CD4-positive, alpha-beta T cell treated with Interleukin-15 for 1 hour (primary cell): ENCODE measurements at places on chromosomes 7 and 10.
A peak's percentile ranks its signal among the peaks of the same experiment; 100 is the strongest.

DNA sequence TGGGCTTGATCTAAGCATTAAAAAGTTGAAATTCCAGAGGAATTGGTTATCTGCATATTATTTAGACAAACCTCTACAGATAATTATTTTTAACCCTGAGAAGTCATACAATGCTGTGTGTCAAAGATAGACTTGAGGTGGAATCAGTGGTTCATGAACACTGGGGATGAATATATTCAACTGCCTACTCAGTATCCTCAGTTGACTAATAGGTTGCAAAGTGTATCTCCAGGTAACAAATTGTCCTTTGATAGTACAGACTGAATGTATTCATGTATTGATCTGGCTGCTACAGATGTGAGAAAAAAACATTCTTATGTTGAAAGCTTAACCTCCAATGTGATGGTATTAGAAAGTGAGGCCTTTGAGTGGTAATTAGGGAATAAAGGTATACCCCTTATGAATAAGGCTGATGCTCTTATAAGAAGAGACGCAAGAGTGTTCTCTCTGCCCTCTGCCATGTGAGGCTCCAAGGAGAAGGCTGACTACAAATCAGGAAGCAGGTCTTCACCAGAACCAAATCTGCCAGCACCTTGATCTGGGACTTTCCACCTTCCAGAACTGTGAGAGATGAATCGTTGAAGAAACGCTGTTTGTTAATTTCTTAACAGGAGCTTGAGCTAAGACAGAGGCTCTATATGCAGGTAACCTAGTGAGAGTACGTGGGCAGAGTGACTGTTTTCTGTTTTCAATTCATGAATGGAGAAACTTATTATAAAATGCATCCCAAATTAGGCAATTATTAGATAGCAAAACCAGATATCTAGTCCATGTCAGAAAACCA is 7.5 kb downstream of the MRPL32 start:
- DNase-seq: no peak

GRCh38 chr10:5125315-5126044 is 31.3 kb downstream of the AKR1C3 start:
- no peak for DNase-seq

- no peak for DNase-seq
Observed at GRCh38 chr7:112201411-112201810, 4.8 kb downstream of the DOCK4 start.

- DNase-seq: no peak
Observed at GRCh38 chr10:77393821-77394501, 243.6 kb downstream of the KCNMA1 start.

GRCh38 chr7:111535142-111535870 is 27.0 kb downstream of the IMMP2L start:
- no peak for DNase-seq

- no peak for DNase-seq
Observed at GRCh38 chr10:117497736-117498135, 44.8 kb upstream of the EMX2 start.

- DNase-seq: no peak
Observed at GRCh38 chr7:23058408-23059096, 44.6 kb upstream of the HYCC1 start.

DNA sequence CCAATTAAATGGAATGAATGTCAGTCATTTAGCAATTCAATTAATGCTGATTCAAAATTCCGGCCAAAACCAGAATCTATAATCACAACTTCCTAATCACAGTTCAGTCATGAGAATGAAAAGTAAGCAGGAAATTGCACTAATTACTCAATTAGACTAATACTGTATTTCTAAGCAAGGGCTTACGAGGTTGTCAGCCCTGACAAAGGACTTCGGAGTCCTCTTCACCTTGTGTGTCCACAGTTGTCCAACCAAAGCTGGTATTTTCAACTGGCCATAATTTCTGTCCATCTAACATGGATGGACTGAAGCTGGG is 17.4 kb downstream of the CPA1 start:
- no peak for DNase-seq

- DNase-seq: no peak
Observed at GRCh38 chr10:129023082-129023481, 444.0 kb upstream of the MGMT start.

DNA sequence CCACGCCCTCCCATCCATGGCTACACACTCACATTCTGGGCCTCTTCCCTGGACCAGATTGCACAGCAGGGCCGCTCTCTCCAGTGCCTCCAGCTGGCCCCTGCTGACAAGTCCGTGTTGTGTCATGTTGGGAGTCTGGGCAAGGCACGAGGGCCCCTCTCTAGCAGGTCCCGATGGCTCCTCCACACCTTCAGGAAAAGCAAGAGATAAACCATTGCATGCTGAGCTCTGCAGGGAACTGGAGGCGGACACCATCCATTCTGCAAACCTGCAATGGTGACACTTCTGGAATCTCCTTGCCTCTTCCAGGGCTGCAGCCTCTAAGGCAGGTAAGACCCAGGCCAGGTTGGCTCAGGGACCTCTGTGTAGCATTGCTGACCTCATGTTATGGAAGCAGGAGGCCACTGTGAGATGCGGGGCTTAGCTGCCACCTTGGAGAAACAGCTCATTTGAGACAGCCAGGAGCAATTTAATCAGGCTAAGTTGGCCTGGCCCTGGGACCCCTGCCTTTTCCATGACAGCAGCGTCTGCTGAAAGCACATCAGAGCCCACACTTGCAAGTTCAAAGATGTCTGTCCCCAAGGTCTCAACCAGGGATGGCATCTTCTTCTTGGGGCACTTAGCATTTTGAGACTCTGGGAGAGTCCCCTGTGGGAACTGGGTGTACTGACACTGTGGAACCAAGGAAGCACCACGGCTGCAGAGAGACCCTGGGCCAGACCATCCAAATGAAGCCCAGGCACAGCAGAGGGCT is 34.2 kb upstream of the LEP start:
- peak; percentile 7 for DNase-seq

- no peak for DNase-seq
Observed at GRCh38 chr10:14369906-14370305, 39.2 kb upstream of the FRMD4A start.

DNA sequence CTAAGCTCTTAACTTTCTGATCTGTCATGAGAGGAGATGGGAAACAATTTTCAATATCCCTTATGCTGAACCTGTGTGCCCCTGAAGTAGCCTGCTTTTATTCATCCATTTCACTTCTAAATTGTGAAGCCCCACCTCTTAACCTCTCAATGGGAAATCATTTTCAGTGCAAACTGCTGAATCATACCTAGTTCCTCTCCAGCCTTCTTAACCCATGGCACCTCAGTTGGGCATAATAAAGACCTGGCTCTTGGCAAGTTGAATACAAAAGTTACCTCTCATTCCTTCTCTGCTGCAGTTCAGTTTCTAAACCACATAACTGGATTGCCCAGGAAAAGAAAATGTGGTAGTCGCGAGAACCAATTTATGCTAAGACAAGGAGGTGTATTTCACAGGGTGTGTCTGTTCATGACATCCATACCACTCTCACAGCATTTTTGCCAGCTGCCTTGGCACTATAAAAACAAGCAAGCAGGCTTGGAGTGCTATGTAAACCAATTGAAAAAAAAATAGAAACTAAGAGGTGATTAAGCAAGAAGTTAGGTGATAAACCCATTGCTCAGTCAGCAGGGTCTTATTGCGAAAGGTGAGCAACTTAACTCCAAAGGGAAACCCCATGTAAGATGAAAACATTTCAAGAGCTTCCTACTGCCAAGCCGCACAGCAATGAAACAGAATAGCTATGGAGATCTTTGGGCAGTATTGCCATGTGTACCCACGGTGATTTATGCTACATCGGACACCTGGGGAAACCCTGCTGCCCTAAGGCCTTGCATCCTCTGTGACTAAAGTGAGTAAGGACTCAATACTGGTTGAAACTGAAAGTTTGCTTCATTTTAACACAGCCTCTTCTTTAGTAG is 57.0 kb upstream of the DKK1 start:
- DNase-seq: no peak

DNA sequence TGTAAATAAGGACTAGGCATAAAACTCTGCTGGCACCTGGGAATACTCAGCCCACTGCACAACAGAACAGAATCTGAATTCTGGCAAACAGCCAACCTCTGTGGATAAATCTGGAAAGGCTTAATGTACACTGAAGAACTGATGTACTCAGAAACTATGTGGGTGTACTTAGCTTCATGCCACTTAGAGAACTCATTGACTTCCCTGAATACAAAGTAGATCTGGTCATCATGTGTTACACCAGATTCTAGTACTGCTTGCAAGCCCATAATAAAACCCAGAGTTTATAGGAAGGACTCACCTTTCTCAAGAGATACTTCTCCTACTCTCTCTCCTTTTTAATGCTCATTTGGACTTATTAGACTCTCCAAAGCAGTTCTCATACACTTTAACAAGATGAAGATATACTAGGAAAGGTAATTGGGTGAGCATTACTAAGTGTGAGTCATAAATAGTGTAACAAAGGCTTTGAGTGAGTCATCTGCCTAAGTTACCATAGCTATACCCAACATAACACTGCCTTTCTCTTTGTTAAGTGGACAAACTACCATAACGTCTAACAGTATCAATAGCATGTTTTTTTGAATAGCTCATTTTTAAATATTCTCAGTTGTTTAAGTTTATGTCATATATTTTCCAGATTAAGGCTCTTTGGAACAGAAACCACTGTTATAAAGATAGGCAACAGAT is 309.1 kb downstream of the MDFIC start:
- DNase-seq: no peak

DNA sequence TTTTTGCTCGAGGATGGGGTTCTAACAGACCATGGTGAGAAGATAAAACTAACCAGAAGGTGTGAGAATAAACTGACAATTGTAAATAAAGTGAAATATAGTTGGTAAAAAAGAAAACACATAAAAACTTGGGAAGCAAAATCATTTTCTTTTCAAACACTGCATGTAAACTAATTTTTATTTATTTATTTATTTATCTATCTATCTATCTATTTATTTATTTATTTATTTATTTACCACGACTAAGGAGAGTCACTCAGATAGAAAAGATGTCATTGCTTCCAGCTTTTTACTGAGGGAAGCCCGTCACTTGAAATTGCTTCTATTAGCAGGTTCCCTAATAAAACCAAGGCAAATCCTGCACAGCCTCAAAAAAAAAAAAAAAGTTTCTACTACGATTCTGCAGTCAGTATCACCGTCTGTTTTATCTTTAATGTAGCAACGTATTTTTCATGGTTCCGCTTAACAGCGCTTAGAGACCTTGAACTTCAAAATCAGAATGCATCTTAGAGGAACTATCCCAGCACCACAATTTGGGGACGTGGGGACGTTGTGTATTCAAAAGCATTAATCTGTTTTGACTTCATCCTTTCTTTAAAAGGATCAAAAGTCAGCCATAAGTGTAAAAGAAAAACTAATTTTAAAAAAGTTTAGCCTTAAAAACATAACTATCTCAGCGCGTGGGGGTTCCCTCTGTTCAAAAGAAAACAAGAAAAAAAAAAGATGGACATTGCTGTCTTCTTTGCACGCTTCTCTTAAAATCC is 33.3 kb upstream of the EBLN1 start:
- DNase-seq: no peak

DNA sequence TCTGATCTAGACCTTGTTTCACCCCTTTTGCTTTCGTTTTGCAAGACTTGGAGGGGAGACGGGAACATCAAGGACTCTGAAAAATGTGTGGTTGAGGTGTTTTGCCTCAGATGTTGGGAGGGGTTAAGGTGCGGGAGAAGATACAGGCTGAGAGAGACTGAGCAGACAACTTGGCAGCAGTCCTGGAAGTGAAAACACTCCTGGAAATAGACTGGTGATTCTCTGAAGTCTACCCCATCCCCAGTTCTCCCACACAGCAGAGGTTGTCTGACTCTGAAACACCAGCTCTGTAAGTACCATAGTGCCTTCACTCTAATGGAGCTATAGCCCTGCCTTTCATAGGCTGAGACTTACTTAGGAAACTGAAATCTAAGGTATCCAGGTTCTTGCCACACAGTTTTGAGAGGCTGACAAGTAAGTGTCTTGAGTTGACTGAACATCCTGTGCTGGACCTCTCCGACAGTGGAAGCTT is 152.5 kb downstream of the PPP1R9A start:
- DNase-seq: no peak

DNA sequence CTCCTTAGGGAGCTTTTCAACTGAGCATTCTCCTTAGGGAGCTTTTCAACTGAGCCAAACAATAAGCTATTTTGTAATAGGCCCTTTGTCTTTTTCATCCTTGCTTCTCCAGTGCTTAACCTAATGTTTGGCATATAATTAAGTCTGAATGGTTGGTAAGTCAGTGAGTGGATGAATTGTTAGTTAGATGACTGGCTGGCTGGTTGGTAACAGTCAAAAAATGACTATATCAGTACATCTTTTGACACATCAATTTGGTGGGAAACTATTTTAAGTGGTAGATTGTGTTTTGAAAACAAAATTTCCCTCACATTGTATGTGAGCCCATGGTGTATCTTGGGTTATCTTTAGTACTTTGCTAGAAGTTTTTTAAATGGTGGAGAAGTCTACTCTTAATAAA is 16.4 kb downstream of the ING3 start:
- DNase-seq: no peak

DNA sequence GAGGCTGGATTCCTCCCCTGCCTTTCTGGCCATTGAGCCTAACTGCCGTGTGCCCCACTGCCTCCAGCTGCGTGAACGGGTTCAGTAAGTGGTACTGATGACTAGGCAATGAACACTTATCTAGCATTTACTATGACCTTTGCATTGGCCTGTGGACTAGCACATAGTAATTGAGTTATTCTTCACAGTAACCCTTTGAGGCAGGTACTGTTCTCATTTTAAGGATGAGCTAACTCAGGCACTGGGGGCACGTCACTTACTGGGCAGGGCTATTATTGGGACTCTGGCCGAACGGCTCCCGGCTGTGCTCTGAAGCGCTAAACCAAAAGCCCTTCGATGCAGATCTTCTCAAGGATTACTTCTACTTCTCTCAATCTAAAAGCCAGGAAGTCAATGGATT is 38.3 kb downstream of the WIPF3 start:
- no peak for DNase-seq

GRCh38 chr10:9682802-9683201 is 1334.9 kb upstream of the CELF2 start:
- no peak for DNase-seq

DNA sequence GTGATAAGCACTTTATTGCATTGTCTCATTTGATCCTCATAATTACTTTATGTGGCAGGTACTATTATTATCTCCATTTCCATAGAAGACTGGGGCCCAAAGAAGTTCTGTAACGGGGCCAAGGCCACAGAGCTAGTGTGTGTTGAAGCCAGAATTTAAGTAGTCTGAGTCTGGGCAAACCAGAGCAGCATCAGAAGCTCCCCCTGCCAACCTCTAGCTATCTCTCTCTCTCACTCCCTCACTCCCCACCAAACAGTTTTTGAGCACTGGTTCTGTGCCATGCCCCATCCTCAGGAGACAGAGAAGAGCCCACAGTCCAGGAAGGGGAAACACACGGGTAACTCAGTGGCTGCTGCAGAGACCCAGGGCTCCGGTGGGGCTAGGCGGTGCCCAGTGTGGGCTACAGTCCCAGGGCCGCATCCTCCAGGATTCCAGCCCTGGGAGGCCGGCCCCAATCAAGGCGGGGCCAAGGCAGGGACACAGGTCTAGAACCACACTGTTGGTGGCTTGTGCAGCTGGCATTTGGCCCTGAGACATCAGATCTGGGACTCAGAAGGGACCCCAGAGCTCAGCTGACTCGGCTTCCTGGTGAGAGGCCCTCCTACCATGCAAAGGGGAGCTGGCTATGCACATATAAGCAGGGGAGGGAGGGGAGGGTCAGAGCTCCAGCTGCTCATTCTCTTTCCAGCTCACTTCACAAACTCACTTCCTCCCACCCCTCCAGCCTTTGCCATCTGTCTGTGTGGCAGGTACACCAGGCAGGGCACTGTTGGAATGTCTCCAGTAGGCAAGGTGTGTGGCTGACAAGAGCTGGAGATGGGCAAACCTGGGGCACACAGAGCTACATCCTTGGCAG is 34.4 kb downstream of the COL13A1 start:
- no peak for DNase-seq
